ENCODE measurements at places on chromosomes 5 and 9.

GRCh38 chr9:134004131-134004873, 12.2 kb upstream of the VAV2 start:
- no peak for DNase-seq

DNA sequence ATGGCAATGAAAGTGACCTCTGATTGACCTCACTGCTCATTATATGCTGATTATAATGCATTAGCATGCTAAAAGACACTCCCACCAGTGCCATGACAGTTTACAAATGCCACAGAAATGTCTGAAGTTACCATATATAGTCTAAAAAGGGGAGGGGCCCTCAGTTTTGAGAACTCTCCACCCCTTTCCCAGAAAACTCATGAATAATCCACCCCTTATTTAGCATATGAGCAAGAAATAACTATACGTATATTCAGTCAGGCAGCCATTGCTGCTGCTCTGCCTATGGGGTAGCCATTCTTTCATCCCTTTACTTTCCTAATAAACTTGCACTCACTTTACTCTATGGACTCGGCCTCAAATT, 163.1 kb downstream of the ESM1 start:
- no peak for DNase-seq

DNA sequence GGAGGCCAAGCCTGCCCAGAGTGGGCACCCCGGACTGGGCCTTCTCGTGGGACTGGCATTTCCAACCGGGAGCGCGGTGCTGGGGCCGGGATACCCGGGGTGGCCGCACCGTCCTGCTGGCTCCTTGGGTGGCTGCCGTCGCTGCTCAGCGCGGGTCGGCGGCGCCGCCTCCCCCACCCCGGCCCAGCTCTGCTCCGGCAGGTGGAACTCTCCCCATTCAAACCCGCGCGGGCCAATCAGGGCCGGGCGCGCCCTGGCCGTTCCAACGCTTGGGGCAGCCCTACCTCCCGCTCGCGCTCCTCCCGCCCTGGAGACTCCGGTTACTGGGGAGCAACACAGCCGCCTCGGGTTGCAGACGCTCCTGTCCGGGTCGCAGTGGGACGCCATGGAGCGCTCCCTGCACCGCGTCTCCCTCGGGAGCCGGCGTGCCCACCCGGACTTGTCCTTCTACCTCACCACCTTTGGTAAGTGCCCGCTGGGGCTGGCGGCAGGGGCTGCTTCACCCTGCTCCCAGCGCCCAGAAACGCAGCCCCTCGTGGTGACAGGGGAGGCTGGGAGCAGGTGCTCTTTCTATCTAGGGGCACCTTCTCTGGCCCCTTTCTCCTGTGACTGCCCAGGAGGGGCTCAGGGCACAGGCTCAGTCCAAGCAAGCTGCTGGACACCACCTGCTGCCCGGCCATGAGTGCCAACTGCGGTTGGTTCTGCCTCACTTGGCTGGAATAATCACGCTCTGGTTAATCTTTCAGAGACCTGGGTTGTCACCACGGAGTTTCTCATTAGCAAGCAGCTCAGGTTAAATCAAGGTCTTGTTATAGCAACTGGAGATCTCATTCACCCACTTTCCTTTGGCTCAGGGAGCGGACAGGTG, at the start of gene RGS3:
Gene RGS3 (plus strand): TSS at position 310 of the 868 bp plus-strand sequence. CDS start 76 bp downstream, at position 386.
- DNase-seq: no peak

GRCh38 chr5:150321211-150321610, 18.5 kb upstream of the ARSI start:
- DNase-seq: no peak

DNA sequence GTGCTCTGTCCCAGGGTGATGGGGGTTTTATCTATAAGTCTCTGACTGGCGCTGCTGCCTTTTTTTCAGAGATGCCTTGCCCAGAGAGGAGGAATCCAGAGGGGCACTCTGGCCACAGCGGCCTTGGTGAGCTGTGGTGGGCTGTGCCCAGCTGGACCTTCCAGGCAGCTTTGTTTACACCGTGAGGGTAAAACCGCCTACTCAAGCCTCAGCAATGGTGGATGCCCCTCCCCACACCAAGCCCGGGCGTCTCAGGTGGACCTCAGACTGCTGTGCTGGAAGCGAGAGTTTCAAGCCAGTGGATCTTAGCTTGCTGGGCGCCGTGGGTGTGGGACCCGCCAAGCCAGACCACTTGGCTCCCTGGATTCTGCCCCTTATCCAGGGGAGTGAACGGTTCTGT, 41.3 kb upstream of the C9orf72 start:
- DNase-seq: no peak

GRCh38 chr9:117464941-117465616, 50.2 kb upstream of the ASTN2 start:
- DNase-seq: no peak

GRCh38 chr5:130386155-130386554, 481.9 kb downstream of the CHSY3 start:
- DNase-seq: no peak

DNA sequence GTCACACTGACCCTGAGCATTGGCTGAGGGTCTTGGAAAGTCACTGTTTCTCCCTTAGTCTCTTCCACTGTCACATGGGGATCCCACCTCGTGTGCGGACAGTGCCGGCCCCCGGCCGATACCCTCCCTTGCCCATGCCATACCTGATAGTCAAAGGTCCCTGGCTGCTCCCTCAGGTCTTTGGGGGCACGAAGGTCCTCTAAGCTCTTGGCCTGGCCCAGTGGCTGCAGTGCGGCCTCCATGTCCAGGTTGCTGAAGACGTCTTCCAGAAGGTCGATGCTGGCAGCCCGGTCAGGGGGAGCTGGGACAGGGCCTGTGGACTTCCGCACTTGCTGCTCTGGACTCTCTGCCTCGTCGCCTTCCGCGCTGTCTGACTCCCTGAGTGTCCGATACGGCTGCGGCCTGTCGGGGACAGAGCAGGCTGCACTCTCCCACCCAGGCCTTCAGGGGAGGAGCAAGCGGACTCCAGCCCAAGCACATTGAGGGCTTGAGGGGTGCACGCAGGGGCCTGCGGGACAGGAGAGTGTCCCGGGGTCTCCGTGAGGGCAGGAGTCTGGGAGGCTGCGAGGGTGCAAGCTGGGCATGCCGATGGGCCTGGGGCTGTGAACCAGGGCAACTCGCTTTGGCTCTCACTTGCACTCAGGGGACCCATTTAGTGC, 27.6 kb downstream of the CRB2 start:
- no peak for DNase-seq

DNA sequence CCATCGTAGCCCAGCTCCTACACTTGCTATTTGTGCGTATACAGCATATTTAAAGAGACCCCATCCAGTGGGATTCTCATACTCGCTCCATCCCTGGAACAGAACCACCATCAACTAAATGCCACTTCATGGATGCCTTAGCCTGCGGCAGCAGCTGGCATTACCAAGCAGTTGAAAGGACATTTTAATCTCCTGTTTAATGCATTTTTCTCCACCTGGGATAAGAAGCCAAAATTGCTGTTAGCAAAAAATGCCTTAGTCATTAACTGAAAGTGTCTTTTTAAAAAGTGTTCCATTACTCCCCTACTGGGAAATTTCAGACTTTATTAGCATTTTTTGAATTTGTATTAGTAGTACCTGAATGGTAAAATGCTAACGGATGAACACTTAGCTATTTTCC, 662.6 kb upstream of the MEF2C start:
- DNase-seq: no peak

DNA sequence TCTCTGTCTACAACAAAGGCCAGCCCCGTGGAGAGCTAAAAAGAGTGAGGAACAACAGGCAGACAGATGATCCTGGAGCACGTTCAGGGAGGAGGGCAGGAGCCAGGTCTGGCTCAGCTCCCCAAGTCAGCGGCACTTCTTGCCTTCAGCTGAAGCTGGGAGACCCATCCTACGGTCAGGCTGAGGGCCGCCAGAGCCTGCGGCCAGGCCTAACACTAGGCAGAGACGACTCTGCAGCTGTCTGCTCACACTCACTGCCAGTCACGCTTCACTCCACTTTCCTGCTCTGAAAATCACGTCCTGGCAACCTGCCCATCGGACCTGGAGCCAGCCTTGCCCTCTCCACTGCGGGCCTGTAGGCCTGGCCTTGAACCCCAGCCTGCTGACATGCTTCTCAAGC, 160.9 kb upstream of the LHFPL2 start:
- no peak for DNase-seq

DNA sequence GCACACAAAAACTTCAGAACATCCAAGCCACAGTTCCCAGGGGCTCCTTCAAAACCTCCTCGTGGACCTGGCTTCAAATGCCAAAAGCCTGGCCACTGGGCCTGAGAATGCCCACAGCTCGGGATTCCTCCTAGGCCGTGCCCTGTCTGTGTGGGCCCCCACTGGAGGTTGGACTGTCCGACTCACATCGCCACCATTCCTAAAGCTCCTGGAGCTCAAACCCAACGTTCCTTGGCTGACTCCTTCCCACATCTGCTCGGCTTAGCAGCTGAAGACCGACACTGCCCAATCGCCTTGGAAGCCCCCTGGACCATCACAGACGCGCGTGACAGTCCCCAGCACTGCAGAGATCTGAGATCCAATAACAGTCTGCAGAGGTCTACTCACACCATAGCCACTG, 7.7 kb downstream of the SIT1 start:
- DNase-seq: no peak
